ENCODE measurements at places on chromosomes 7 and 10.

DNA sequence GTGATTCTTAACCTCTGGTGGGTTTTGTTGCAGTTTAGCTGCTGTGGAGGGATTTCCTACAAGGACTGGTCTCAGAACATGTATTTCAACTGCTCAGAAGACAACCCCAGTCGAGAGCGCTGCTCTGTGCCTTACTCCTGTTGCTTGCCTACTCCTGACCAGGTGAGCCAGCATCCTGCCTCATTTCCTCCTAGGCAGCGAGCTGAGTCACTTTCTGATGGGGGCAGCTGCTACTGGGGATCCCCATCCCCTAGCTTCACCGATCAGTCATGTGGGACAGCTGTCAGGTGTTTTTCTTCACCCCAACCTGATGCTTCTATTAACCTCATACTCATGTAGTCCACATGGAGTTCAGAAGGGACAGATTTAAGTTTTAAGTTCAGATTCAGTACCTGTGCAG lies 21.7 kb upstream of the SMO start:
- peak; percentile 56 for DNase-seq

GRCh38 chr10:114635101-114635500 lies 23.0 kb downstream of the ABLIM1 start:
- DNase-seq, result no peak

GRCh38 chr10:113735913-113736312 lies 15.6 kb upstream of the PLEKHS1 start:
- DNase-seq, result no peak

GRCh38 chr10:46232666-46233065 lies 54.1 kb upstream of the ANTXRL start:
- DNase-seq, result no peak

DNA sequence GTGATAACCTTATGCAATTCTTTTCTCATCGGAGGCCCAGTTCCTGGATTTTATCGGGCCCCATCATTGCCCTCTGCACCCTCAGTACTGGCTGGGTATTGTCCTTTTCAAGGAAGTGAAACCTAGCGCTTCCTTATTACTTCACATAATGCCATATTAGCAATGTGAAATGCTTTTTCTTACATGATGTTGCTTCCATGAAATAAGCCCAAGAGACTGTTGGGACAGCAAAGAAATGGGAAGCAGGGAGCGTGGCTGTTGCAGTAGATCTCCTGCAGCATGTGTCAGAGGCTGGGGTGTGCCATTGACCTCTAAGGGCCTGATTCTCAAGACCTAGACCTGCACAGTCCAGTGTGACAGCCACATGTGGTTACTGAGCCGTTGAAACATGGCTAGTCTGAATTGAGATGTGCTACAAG lies 8.1 kb downstream of the CHN2 start:
- no peak for DNase-seq

DNA sequence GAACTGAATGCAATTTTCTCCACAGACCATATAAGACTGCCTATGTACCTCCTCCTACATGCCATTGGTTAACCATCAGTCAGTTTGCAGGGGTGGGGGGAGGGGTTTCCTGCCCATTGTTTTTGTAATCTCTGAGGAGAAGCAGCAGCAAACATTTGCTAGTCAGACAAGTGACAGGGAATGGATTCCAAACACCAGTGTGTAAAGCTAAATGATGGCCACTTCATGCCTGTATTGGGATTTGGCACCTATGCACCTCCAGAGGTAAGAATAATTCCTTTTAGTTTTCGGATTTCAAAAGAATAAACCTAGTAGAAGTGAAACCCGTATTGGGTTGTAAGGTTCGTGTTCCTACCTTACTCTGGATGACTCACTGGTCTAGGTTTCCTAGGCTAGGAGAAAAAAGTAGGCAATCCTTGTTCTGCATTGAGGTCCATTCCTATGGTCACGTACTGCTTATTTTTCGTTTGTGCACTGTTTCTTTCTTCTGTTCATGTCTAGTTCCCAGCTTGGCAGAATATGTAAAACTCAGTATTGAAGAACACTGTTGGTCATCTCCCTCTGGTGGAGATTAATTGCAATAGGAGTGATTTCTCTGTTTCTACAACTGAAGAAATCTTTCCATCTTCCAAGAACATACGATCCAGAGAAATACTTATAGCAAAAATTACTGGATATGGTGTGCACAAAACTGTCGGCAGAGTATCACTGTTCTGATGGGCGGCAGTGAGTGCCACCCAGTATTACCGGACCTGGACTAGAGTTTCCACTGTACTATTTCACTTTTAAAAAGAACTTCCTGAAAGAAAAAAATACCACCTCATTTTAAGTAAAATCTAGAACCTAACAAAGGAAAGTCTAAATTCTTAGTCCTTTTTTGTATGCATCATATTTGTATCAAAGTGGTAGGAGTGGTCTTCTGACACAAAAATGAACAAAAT lies at the start of gene AKR1C3:
Gene AKR1C3 (plus strand): TSS at position 150 of the 941 bp plus-strand sequence. CDS start 31 bp downstream, at position 181.
- no peak for DNase-seq

DNA sequence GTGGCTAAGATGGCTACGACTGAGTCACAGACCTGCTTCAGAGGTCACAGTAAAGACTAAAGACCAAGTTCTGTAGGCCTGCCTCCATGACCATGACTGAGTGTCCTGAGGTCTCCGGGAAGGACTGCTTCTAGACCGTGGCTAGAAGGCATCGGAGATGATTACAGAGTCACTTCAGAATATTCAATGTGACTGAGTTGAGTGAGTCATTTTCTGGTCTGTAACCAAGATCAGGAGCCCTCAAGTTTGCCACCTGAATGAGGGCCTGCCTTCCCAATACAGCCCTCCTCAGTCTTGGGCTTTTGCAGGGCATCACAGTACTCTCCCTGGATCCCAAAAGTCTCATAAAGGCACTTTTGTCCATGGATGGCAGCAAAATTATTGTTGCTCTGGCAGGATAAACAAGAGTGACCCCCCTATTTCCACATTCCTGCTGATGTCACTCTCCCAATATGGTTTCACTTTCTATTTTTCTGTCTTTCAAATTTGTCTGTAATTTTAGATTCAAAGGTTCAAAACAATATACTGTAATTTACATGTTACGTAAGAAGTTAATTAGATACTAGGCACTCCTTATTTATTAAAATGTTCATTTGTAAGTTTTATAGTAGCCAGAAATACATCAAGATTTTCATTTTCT lies 47.7 kb upstream of the ZNF92 start:
- no peak for DNase-seq

- DNase-seq, result no peak
Measured at GRCh38 chr10:128529225-128529624, 403.0 kb upstream of the MKI67 start.

GRCh38 chr7:30852308-30852684 lies 59.4 kb upstream of the AQP1 start:
- no peak for DNase-seq
